ENCODE measurements at places on chromosomes 5 and 9.

DNA sequence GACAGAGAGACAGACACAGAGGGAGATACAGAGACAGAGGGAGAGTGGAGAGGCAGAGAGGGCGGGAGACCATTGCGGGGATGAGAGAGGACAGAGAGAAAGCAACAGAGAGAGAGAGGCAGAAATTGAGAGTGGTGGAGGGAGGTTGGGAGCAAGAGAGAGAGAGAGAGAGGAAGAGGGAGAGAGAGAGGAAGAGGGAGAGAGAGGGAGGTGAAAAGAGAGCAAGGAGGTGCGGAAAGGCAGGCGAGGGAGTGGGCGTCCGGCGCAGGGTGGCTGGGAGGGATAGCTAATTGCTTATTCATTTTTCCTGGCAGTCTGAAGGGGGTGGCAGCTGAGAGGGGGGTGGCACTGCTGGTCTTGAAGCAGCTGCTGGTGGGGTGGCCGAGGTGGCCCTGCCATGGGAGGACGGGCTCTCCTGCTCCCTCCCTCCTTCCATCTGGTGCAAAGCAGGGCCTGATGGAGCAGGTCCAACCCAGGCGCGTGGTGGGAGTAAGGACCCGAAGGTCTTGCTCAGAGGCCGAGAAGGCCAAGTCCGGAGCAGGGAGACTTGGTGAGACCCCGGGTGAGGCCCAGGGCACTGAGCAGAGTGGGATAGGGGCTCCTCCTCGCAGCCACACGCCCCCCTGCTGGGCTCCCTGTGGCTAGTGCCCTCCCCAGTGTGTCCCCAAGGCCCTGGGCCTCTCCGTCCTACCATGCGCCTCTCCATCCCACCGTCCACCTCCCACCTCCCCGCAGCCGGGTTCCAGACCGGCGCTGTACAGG lies 25.3 kb upstream of the RNU6ATAC start:
- DNase-seq, result peak; percentile 38

DNA sequence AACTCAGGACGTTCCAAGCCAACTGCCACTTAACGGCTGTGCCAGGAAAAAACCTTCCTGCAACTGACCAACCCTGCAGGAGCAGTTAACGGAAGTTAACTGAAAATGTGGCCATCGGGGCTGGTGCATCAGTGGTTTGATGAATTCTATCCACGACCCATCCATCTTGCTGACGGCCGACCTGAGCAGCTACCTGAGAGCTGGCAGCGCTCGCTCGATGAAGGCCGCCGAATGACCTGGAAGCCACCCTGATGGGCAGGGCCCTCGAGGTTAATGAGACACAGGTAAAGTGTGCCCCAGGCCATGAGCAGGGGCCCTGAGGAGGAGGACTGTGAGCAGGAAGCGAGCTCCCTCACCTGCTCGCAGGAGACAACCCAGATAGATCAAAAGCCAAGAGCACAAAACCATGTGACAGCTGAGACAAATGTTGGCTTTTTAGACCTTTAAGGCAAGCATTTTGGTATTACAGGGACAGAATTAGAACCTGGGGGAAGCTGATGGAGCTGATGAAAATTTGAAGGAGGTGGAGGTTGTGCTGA lies 35.3 kb upstream of the FLT4 start:
- no peak for DNase-seq

GRCh38 chr5:131413605-131414559 lies 150.0 kb downstream of the CDC42SE2 start:
- DNase-seq, result no peak

DNA sequence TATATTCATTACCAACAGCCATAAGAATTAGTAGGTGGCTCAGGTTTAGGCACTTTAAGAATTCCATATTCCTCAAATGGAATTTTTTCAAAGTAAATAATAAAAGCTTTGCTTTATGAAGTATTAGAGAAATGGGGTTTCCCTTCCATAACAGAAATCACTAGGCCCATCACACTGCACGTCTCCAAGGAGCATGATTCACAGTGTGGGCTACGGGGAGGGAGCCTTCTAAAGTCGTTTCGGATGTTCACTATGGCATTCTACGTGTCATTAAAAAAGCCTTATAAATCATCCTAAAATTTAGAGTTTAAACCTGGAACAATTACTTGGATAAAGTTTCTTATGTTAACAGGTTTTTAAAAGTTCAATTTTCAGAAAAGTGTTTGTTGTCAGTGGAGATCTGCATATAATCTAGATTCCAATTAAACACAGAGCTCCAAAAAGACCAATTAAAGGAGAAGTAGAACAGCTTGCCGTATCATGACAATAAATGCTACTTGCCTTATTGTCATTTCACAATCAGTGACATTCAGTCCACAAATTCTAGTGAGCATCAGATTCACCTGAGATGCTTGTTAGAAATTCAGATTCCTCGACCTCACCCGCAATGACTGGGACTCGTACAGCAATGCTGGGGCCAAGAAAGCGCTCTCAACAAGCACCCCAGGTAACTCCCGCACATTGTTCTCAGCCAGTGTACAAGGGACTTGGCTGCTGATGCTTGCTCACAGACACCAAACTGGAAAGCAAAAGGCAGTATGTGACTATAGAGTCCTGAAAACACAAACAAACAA lies 115.7 kb downstream of the NFIB start:
- no peak for DNase-seq

GRCh38 chr5:74587890-74588289 lies 52.6 kb downstream of the ENC1 start:
- DNase-seq, result no peak

DNA sequence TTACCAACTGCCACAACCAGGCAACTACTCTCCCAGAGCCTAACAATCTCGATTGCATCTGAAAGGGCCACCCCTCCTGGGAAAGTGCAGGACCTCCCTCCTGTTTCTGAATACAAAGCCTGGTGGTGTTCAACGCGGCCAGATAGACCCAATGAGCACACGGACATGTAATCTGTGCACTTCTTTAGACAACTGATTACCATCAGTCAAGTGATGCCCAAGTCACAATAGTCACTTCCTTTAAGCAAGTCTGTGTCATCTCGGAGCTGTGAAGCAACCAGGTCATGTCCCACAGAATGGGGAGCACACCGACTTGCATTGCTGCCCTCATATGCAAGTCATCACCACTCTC lies 739 bp downstream of the C9orf72 start:
- peak; percentile 9 for DNase-seq

DNA sequence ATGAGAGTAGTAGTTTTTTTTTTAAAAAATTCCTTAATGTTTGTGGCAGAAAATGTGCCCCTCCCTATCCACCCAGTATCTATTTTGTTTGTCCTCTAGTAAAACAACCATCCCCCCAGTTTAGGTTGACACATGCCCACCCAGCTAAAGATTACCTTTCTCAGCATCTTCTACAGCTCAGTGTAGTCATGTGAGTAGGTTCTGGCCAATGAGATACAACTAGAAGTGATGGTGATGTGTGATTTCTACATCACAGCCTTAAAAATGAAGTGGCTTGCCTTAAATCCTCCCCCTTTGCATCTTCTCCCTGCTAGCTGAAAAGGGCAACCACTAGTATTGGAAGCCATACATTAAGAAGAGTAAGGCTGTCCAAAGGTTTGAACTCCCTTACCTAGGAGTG lies 14.9 kb downstream of the CHD1 start:
- no peak for DNase-seq

DNA sequence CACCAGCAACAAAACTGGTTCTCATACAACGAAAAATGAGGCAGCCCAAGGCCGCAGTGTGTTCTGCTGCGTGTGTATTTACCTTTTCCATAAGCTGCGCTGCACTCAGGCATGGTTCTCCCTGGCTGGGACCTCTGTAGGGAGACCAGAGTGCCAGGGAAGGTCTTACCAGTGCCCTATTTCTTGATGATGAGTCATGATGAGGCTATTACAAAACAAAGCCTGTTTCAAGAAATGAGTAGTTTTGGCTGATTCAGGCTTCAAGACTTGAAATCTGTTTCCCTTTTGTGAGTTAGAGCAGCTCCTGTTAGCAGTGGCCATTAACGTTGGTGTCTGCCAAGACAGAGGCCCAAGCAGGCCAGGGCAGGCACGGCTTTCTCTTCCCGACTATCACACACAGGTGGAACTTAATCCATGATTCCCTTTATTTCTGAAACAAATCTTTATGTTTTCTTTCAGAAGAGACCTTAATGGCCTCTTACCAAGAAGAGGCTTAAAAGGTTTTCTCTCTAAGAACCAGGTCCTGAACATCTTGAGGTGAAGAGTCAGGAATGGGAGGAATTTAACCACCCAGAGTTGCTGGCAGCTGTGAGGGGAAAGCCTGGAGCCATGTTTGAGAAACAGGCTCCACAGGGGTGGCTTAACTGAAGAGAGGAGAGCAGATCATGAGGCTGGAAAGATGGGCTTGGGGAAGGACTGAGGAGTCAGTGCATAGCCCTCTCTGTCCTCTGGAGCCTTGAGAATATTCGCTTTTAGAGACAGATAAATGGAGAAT lies 41.4 kb upstream of the TIFAB start:
- no peak for DNase-seq
